ENCODE measurements at places on chromosomes 2 and 18. TPM values are rescaled to one million over a fixed set of nuclear protein-coding genes. Genes with fewer than 3 reads are reported as not detected.

DNA sequence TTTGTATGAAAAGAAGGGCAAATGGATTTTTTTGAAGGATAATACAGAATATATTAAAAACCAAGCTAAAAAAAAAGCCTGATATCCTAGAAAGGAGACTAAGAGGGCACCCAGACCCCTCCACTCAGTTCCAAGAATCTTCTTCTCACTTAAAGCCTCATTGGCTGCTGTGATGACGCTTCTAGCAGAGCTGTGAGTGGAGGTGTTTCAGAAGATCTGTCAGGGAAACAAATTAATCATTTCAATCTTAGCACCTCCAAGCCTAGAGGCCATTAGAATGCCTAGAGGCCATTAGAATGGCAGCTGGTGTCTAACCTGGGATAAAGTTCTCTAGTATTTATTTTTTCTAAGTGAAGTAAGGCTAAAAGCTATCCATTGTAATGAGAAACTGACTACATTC, 164.2 kb upstream of the TMEM200C start:
- DNase-seq, result no peak

The CNDP1 gene
- total RNA-seq, result 0.16 TPM

The PAIP2B gene
- 19.0 TPM for total RNA-seq

DNA sequence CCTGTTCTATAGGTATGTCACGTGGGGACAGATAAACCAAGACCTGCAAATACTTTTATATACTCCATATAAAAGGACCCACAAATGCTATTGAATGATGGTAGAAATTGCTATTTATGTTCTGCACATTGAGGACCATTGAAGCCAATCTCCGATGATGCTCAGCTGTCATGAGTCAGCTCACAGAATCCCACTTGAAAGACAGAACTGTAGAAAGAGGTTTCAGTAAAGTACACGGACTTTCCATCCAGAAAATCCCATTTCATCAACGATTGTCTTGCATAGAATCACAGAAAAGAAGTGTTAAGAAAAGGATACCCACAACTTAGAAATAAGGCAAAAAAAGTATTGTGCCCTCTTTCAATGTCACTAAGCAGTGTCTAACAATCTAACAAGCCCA, 169.0 kb upstream of the COPS8 start:
- no peak for DNase-seq

The MRPL30 gene
- 77.8 TPM for total RNA-seq

GRCh38 chr2:15546297-15547098, 14.6 kb downstream of the NBAS start:
- no peak for DNase-seq

GRCh38 chr2:234986390-234986789, 34.6 kb downstream of the SH3BP4 start:
- DNase-seq, result no peak

- no peak for DNase-seq
Observed at GRCh38 chr2:60567096-60567495, 13.6 kb upstream of the BCL11A start.

GRCh38 chr2:164458792-164459191, 162.5 kb downstream of the GRB14 start:
- no peak for DNase-seq

DNA sequence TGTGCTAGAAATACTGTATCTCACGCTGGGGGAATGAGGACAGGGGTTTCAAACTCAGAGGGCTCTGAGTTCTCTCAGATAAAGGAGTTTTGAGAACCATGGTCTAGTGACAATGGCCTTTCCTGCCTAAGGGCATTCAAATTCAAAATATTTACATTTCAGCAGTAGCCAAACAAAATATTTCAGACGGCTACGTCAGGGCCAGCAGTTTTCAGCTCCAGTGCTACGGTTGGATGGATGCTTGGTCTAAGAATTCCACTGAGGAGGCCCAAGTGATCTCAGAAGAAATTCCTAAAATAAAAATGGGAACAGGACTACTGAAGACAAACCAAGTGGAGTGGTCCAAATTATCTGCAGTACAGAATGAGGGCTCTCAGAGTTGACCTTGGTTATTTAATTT, 41.1 kb upstream of the SCG2 start:
- DNase-seq, result no peak

GRCh38 chr2:100780203-100781008, 39.5 kb upstream of the NPAS2 start:
- no peak for DNase-seq

The ADNP2 gene
- total RNA-seq, result 26.0 TPM

- no peak for DNase-seq
Observed at GRCh38 chr2:188599140-188599539, 307.5 kb downstream of the GULP1 start.

DNA sequence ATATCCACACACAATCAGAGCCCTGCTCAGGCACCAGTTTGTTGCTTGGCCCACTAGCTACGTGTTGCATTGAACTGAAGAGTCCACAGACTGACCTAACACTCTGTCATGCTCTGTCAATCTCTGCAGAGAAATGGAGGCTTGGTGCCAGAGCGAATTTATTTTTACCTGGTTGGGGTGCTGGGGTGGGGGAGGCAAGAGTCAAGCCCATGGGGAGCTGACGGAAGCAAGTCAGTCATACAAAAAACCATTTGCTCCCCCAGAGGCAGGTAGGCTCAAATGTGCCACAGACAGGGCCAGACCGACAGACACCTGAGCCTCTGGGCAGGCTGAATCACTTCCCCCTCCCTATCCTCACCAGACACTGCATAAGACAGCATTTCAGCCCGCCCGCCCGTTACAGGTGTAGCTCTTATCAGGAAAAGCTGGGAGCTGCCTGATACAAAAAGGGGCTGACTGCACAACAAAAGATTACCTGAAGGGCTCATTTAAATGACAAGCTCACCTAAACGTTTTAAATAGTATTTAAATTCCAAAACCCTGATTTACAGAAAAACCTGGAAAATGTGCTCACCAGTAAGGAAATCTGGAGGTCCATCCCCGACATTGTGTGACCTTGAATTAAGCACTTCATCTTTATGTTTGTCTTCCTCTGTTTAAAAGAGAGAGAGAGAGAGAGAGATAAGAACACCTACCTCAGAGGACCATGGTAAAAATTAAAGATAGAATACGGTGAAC, 2.1 kb upstream of the PCBP1 start:
- peak; percentile 20 for DNase-seq

- DNase-seq, result no peak
Observed at GRCh38 chr18:79608069-79608468, 71.5 kb upstream of the CTDP1 start.

The IL1F10 gene
- total RNA-seq, result not detected

The UGT1A4 gene
- not detected for total RNA-seq

DNA sequence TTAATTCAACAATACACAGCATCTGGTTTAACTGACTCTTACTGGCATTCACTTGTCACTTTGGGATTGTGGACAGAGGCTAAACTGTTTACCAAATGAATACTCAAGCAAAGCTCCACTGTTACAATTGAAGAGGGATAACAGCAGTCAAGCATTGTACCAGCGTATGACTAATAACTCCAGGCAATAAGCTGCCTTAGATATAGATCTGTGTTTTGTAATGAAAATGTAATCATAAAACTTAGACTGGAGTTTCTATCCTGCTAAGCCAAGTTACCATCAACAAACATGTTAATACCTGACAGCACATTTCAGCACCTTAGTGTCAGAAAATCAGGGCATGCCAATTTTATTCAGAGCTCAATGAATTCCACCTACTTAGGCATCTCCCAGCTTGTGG, 889.5 kb downstream of the EPHA4 start:
- no peak for DNase-seq

- no peak for DNase-seq
Observed at GRCh38 chr2:102074152-102074783, 68.3 kb upstream of the IL1R1 start.

- peak; percentile 1 for DNase-seq
Observed at GRCh38 chr18:69161383-69162028, 239.2 kb upstream of the DOK6 start.

- DNase-seq, result no peak
Observed at GRCh38 chr2:108364676-108365297, 13.0 kb upstream of the SULT1C4 start.

- no peak for DNase-seq
Observed at GRCh38 chr2:105895990-105896764, 151.5 kb downstream of the NCK2 start.

- DNase-seq, result no peak
Observed at GRCh38 chr2:30260941-30261340, 29.6 kb downstream of the LBH start.

The ZEB2 gene
- 430 TPM for total RNA-seq

- no peak for DNase-seq
Observed at GRCh38 chr2:215973954-215974699, 39.2 kb downstream of the MREG start.

The EFEMP1 gene
- 2.8 TPM for total RNA-seq

GRCh38 chr18:44673256-44673880, 7.3 kb upstream of the SETBP1 start:
- DNase-seq, result no peak

The NEU2 gene
- not detected for total RNA-seq

The FN1 gene
- total RNA-seq, result 85.5 TPM

- no peak for DNase-seq
Observed at GRCh38 chr2:190235101-190235500, 84.5 kb downstream of the HIBCH start.

- DNase-seq, result no peak
Observed at GRCh38 chr2:47043142-47043890, 111.8 kb downstream of the STPG4 start.

- DNase-seq, result no peak
Observed at GRCh38 chr18:48325115-48325665, 84.0 kb downstream of the ZBTB7C start.

- DNase-seq, result no peak
Observed at GRCh38 chr2:54470266-54470938, 14.3 kb downstream of the SPTBN1 start.

DNA sequence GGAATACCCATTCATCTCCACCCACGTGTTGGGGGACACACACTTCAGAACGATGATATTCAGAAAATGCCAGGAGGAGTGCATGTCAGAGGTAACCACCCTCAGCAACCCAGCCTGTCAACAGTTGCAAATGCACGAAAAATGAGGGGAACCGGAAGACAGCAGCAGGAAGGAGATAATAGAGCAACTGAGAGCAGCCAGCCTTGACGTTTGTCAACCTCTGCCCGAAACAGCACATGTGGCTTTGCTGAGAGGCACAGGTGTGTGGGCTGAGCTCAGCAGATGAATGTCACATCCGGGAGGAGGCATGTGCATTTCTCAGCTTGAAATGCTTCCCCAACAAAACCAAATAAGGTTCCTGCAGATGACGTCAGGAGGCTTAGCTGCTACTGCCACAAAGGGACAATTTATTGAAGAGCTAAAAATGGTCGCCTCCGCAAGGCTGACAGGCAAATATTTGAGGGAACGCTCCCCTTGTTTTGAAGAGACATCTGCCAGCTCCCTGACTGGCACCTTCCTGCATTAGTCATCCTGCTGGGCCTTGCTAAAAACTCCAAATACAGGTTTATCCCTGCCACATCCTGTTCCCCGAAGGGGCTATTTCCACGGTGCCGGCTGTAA, 419.0 kb downstream of the NBAS start:
- no peak for DNase-seq

The MC4R gene
- total RNA-seq, result 1.4 TPM
